ENCODE measurements at places on chromosomes 6 and 20.

DNA sequence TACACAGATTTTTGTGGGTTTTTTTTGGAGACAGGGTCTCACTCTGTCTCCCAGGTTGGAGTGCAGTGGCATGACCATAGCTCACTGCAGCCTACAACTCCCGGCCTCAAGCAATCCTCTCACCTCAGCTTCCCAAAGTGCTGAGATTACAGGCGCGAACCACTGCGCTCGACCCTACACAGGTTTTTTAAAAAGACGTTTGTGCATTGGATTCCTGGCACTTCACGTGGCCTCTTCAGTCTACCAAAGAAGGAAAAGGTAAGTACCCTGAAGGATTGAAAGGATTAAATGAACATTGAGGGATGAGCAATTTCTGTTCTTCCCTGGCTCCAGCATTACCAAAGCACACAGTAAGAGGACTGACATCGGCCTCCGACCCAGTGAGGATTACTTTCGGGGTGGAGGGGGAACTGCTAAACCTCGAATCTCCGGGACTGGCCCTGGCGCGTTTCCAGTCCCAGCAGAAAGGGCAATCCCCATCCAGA, 556 bp upstream of the YWHAB start:
- H3K27ac ChIP-seq, result peak overlapping the region; percentile 92
- DNase-seq, result no peak
- H3K4me3 ChIP-seq, result peak overlapping the region; percentile 99
- H3K4me1 ChIP-seq, result peaks cover 37% of the 10 kb centered on the region

DNA sequence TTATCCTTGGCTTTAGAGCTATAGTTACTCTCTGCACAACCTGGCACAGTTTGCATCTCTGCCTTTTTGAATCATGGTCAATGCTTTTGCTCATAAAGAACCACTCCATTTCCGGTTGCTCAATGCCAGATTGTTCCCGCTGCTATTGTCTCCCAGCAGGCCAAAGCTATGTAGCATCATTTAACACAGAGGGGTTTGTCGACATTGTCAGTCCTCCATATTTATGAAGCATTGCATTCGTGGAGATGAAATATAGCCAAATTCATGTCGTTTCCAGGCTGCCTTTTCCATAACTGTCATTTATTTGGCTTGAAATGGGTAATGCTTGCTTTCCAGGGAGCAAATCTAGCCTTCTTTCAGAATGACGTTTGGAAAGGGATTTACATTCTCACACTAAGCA, 598.8 kb downstream of the EPHA7 start:
- no peak overlapping the region for H3K27ac ChIP-seq
- H3K27me3 ChIP-seq, result no peaks in the 10 kb centered on the region
- no peaks in the 10 kb centered on the region for H3K36me3 ChIP-seq
- H3K4me1 ChIP-seq, result no peaks in the 10 kb centered on the region

DNA sequence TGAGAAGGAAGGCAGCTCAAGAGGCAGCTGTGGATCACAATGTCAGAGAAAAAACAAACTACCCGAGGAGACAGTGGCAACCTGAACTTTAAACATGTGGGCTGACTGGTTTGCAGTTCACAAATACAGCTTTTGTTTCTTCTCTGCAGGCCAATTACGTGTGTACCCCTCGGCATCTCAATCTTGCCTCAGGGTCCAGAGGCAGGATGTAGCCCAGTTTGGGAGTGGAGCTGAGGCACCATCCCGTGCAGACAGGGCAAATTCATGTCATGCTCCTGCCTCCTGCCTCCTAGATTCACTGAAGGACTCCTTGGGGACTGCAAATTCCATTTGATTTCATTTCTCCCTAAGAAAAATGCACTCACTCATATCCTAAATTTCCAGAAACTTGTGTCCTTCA, 94.2 kb upstream of the KCNK16 start:
- no peak for DNase-seq
- H3K4me3 ChIP-seq, result no peak overlapping the region
- H3K27me3 ChIP-seq, result no peaks in the 10 kb centered on the region
- H3K4me1 ChIP-seq, result peaks cover 3% of the 10 kb centered on the region
- H3K36me3 ChIP-seq, result no peaks in the 10 kb centered on the region

DNA sequence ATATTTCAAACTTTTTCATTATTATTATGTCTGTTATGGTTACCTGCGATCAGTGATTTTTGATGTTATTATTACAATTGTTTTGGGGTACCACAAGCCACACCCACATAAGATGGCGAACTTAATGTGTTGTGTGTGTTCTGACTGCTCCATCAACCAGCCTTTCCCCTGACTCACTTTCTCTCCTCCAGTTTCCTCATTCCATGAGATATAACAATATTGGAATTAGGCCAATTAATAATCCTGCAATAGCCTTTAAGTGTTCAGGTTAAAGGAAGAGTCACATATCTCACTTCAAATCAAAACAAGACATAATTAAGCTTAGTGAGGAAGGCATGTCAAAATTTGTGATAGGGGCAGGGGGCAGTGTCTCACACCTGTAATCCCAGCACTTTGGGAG, 16.3 kb upstream of the POPDC3 start:
- DNase-seq, result no peak
- no peaks in the 10 kb centered on the region for H3K27me3 ChIP-seq
- no peaks in the 10 kb centered on the region for H3K4me1 ChIP-seq
- no peak overlapping the region for H3K27ac ChIP-seq

- H3K36me3 ChIP-seq, result no peaks in the 10 kb centered on the region
- no peak overlapping the region for H3K27ac ChIP-seq
- no peak overlapping the region for H3K4me3 ChIP-seq
- H3K4me1 ChIP-seq, result peaks cover 9% of the 10 kb centered on the region
These were observed 54.4 kb downstream of the BMP7 start for GRCh38 chr20:57211908-57212533.

GRCh38 chr6:40788661-40789655, 201.8 kb upstream of the LRFN2 start:
- no peak overlapping the region for H3K27ac ChIP-seq
- no peaks in the 10 kb centered on the region for H3K36me3 ChIP-seq
- no peaks in the 10 kb centered on the region for H3K27me3 ChIP-seq
- no peaks in the 10 kb centered on the region for H3K4me1 ChIP-seq

- no peaks in the 10 kb centered on the region for H3K4me1 ChIP-seq
- no peaks in the 10 kb centered on the region for H3K27me3 ChIP-seq
- no peaks in the 10 kb centered on the region for H3K36me3 ChIP-seq
- no peak for DNase-seq
These were observed 237.6 kb downstream of the SMOC2 start for GRCh38 chr6:168678588-168678987.

- H3K36me3 ChIP-seq, result no peaks in the 10 kb centered on the region
- H3K27me3 ChIP-seq, result no peaks in the 10 kb centered on the region
- no peak for DNase-seq
- peaks cover 33% of the 10 kb centered on the region for H3K4me1 ChIP-seq
- no peak overlapping the region for H3K4me3 ChIP-seq
- no peak overlapping the region for H3K27ac ChIP-seq
These were observed 110.7 kb downstream of the CHD6 start for GRCh38 chr20:41507436-41507835.

- H3K27ac ChIP-seq, result no peak overlapping the region
- H3K4me1 ChIP-seq, result no peaks in the 10 kb centered on the region
- no peak overlapping the region for H3K4me3 ChIP-seq
- DNase-seq, result no peak
- no peaks in the 10 kb centered on the region for H3K36me3 ChIP-seq
These were observed 85.4 kb upstream of the OLIG3 start for GRCh38 chr6:137579612-137580011.

GRCh38 chr20:32562495-32562911, 22.6 kb downstream of the NOL4L start:
- no peak overlapping the region for H3K4me3 ChIP-seq
- DNase-seq, result no peak
- H3K4me1 ChIP-seq, result no peaks in the 10 kb centered on the region
- no peak overlapping the region for H3K27ac ChIP-seq

GRCh38 chr6:85490516-85491248, 40.8 kb downstream of the NT5E start:
- H3K36me3 ChIP-seq, result no peaks in the 10 kb centered on the region
- no peaks in the 10 kb centered on the region for H3K4me1 ChIP-seq
- DNase-seq, result no peak

GRCh38 chr6:127092466-127092865, 26.0 kb upstream of the RSPO3 start:
- DNase-seq, result no peak
- no peaks in the 10 kb centered on the region for H3K4me1 ChIP-seq
- no peak overlapping the region for H3K27ac ChIP-seq
- no peaks in the 10 kb centered on the region for H3K27me3 ChIP-seq
- H3K4me3 ChIP-seq, result no peak overlapping the region

GRCh38 chr6:158536084-158536890, 23.6 kb upstream of the TMEM181 start:
- no peaks in the 10 kb centered on the region for H3K27me3 ChIP-seq
- no peaks in the 10 kb centered on the region for H3K4me1 ChIP-seq
- no peaks in the 10 kb centered on the region for H3K36me3 ChIP-seq
- DNase-seq, result peak; percentile 70
- peak overlapping the region; percentile 67 for H3K4me3 ChIP-seq

DNA sequence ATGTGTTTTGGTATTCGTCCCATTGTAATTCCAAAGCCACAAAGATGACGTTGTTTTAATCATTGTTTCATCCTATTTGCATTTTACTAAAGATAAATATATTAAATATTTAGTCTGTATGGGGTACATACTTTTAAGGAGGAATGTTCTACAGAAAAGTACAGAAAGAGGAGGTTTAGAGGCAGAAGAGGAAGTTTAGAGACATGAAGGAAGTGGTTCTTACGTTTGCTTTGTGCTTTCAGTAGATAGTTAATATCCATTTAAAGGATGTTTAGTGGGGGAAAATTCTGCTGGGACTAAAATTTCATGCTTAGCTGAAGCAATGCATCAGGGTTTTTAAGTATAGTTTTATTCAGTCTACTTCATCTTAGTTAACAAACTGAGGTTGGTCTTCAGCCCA, 116.6 kb downstream of the CRYBG1 start:
- no peaks in the 10 kb centered on the region for H3K27me3 ChIP-seq
- DNase-seq, result no peak
- no peaks in the 10 kb centered on the region for H3K4me1 ChIP-seq
- H3K36me3 ChIP-seq, result no peaks in the 10 kb centered on the region
- H3K27ac ChIP-seq, result no peak overlapping the region

DNA sequence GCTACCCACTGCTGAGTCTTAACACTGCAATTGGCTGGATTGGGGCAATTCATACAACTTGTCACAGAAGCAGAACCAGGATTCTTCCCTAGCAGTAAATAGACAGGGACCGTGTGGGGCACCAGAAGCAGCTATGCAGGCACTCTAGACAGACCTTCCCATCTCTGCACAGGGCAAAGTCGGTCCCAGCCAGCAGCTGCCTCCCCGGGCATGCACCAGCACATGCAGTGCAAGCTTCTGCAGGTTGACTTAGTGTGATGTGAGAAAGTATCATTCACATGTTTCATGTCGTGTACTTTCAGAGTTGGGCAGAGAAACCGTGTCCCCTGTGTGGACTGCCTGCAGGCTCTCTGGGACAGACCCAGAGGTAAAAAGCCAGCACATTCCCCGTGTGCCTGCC, 98.0 kb upstream of the FOXA2 start:
- peaks cover 4% of the 10 kb centered on the region for H3K4me1 ChIP-seq
- no peak for DNase-seq
- H3K27ac ChIP-seq, result no peak overlapping the region
- no peaks in the 10 kb centered on the region for H3K27me3 ChIP-seq

- no peaks in the 10 kb centered on the region for H3K27me3 ChIP-seq
- H3K27ac ChIP-seq, result no peak overlapping the region
- H3K4me1 ChIP-seq, result no peaks in the 10 kb centered on the region
- DNase-seq, result no peak
These were observed 349.9 kb downstream of the THBS2 start for GRCh38 chr6:168903613-168904345.

DNA sequence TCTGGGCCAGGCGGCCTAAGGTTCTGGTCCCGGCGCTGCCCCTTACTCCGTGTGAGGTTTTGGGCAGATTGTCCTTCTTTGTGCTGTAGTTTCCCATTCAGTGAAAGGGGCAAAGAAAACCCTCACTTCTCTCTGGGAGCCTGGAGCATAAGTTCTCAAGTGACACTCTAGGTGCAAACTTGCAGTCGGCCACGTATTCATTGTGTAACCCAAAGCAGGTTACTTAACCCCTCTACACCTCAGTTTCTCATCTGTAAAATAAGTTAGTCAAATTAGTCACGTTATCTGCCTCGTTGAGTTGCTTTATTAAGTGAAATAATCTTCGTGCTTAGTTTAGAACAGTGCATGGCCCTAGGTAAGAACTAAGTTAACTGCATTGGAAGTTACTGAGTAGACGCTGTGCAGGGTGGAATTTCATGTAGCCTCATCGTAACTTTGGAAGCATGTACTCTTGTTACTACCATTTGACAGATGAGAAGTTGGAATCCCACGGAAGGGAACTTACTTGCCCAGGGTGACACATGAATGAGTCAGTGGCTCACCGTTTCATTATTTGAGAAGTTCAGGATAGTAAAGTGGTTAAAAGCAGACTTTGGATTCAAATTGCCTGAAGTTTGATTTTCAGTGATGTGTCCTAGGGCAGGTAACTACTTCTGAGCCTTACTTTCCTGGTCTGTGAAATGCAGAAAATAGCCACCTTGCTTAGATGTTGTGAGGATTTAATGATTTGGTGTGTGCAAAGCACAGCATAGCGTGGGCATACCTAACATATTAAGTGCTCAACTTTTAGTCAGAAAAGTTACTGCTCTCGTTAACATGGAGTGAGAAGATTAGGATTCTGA, 556 bp upstream of the MROH8 start:
- H3K36me3 ChIP-seq, result no peaks in the 10 kb centered on the region
- no peaks in the 10 kb centered on the region for H3K27me3 ChIP-seq
- peak overlapping the region; percentile 98 for H3K27ac ChIP-seq
- DNase-seq, result no peak
- peaks cover 8% of the 10 kb centered on the region for H3K4me1 ChIP-seq

DNA sequence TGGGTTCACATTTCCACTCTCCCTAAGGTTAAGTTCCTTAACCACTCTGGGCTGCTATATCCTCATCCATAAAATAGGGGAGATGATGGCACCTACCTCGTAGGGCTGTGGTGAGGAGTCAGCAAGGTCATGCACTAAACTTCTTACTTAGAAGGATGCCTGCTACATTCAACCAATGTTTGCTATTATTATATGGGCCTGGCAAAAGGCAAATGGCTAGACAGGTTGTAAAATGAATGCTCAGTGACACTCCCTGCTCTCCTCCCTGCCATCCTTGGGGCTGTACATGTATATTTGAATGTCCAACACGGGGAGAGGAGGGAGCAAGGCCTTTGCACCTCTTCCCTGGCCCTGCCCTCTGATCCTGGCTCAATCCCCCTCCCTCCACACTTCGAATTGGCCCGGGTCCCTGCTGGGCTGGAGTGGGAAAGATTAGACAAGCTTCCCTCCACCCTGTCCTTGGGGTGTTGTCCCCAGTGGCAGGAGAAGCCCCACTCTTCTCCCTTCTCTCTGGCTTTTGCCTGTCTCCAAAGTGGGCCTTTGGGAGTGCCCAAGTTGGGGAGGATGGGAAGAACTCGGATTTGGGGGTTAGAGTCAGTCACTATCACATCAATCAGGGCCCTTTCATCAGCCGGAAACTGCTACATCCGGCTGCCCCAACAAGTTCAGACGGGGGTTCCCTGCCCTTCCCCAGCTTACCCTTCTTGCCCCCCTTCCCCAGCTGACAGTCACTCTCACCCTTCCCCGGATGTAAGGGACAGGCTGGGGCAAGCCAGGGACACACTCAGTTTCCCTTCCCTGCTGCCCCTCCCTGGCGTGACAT, 36.3 kb upstream of the VEGFA start:
- H3K4me3 ChIP-seq, result no peak overlapping the region
- no peak overlapping the region for H3K27ac ChIP-seq
- H3K4me1 ChIP-seq, result no peaks in the 10 kb centered on the region

- no peak for DNase-seq
- H3K4me1 ChIP-seq, result peaks cover 14% of the 10 kb centered on the region
- no peaks in the 10 kb centered on the region for H3K27me3 ChIP-seq
- H3K4me3 ChIP-seq, result no peak overlapping the region
- H3K27ac ChIP-seq, result no peak overlapping the region
These were observed 6.0 kb downstream of the CEP85L start for GRCh38 chr6:118645395-118645794.
